ENCODE measurements at places on chromosomes 3 and 15.
A peak's percentile ranks its signal among the peaks of the same experiment; 100 is the strongest.

GRCh38 chr3:27357665-27358258, 11.4 kb downstream of the NEK10 start:
- H3K36me3 ChIP-seq = no peaks in the 10 kb centered on the region
- no peaks in the 10 kb centered on the region for H3K4me1 ChIP-seq
- H3K4me3 ChIP-seq = no peak overlapping the region

DNA sequence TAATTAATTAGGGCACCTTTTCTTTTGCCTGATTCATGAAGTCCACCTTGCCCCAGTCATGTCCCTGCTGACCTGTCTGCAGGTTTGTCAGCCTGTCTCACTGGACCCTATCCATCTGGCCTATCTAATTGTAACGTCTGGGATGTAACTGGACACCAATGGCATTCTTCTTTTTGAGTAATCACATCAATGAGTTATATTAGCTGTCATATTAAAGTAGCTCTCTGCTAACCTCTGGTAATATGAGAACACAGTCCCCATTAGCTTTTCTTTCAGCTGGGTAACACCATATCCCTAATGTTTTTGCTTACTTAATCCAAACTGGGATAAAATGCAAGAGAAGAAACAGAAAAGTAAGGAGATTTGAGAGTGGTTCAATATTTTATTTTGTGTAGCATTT, 166.2 kb upstream of the VEPH1 start:
- H3K36me3 ChIP-seq = no peaks in the 10 kb centered on the region
- no peak overlapping the region for H3K27ac ChIP-seq
- no peak overlapping the region for H3K4me3 ChIP-seq
- no peaks in the 10 kb centered on the region for H3K27me3 ChIP-seq
- no peaks in the 10 kb centered on the region for H3K4me1 ChIP-seq

DNA sequence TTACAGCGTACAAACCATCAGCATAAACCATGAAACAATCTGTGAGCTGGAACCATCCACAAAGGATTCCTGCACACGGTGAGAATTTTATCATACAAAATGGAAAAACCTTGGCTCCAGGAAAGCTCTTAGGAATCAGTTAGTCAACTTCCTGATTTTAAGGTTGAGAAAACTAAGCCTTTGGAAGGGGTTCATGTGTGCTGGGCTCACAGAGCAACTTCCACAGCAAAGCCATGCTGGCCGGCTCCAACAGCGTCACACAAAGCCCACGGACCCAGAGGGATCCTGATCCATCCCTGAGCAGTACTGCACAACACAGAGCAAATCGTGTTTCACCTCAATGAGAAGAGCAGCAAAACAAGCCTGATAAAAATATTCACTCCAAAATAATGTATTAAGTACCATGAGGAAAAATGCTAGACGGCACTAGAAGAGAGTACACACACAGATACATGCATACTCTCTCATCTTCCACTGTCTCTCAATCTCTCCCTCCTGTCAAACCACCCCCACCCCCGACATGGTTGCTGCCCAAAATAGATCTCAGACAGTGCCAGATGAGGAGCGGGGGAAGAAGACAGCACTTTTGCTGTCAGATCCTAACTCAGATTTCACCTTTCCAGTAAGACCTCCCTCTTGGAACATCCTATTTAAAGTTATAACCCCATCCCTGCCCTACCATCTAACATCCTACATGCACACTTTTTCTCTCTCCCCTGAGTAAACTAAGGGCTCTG, 58.6 kb downstream of the MB21D2 start:
- H3K36me3 ChIP-seq = no peaks in the 10 kb centered on the region
- no peak for DNase-seq
- no peak overlapping the region for H3K27ac ChIP-seq
- no peaks in the 10 kb centered on the region for H3K4me1 ChIP-seq
- H3K4me3 ChIP-seq = no peak overlapping the region
- no peaks in the 10 kb centered on the region for H3K27me3 ChIP-seq

GRCh38 chr15:66253418-66254088, at the start of gene MEGF11:
Gene MEGF11 (minus strand): TSS chr15:66253750. CDS start chr15:66128403, 125,347 bp downstream.
- DNase-seq = peak; percentile 27
- peaks cover 13% of the 10 kb centered on the region for H3K4me1 ChIP-seq
- peaks cover 3% of the 10 kb centered on the region for H3K27me3 ChIP-seq

DNA sequence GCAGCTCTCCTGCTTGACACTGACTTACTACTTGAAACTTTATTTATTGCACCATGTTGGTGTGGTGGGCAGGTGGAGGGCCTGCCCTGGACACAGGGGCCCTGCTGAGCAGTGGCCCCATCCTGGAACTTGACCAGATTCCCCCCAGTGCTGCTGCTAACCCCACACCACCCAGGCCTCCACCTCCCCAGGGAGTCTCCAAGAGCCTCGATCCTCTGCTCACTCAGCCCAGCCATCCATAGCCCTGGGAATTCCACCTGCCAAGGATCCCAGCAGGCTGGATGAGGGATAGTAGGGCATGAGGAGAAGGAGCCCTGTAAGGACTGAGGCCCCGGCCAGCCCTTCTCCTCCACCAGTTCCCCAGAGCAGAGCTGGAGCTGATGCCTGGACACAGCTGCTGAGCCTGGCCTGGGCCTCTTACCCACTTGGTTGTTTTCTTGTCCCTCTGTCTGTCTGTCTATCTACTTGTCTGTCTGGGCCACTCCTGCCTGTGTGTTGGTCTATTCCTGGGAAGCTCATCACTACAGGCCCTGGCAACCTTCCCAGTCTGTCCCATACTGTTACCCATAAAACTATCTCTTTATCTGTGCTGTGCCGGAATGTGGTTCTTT, 2.8 kb downstream of the CHAC1 start:
- H3K27me3 ChIP-seq = no peaks in the 10 kb centered on the region
- no peak overlapping the region for H3K27ac ChIP-seq
- no peaks in the 10 kb centered on the region for H3K36me3 ChIP-seq
- no peak for DNase-seq
- no peak overlapping the region for H3K4me3 ChIP-seq
- no peaks in the 10 kb centered on the region for H3K4me1 ChIP-seq
